ENCODE measurements at places on chromosomes 13 and 19. TPM values are rescaled to one million over a fixed set of nuclear protein-coding genes. Genes with fewer than 3 reads are reported as not detected.

DNA sequence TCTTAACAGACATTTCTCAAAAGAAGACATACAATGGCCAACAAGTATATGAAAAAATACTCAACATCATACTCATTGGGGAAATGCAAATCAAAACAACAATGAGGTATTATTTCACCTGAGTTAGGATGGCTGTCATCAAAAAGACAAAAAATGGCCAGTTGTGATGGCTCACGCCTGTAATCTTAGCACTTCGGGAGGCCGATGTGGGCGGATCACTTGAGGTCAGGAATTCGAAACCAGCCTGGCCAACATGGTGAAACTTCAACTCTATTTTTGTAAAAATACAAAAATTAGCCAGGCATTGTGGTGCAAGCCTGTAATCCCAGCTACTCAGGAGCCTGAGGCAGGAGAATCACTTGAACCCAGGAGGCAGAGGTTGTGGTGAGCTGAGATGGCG lies 22.0 kb downstream of the CEACAM16 start:
- no peak overlapping the region for H3K27ac ChIP-seq

GRCh38 chr13:111395511-111396393 lies 75.3 kb downstream of the TEX29 start:
- no peak overlapping the region for H3K4me3 ChIP-seq
- H3K36me3 ChIP-seq: no peaks in the 10 kb centered on the region
- DNase-seq: no peak
- no peak overlapping the region for H3K27ac ChIP-seq
- peaks cover 4% of the 10 kb centered on the region for H3K27me3 ChIP-seq

DNA sequence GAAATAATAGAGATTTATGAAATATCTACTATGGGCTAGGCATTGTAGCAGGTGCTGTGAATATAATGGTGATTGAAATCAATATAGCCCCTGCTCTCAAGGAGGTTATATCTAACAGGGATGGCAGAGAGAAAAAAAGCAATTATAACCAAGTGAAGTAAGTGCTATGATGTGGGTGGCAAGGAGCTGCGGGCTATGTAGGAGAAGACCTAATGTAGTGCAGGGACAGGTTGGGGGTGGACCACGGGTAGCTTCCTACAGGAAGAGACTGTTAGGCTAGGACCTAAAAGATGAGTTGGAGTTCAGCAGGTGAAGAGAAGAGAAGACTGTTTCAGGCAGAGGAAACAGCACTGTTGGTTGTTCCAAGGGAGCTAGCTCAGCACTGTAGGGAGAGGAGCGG lies 311.0 kb downstream of the KCNRG start:
- no peak overlapping the region for H3K4me3 ChIP-seq
- H3K27me3 ChIP-seq: no peaks in the 10 kb centered on the region
- no peak overlapping the region for H3K27ac ChIP-seq
- no peak for DNase-seq
- H3K4me1 ChIP-seq: no peaks in the 10 kb centered on the region

Gene PCDH9
- 17.5 TPM for total RNA-seq

DNA sequence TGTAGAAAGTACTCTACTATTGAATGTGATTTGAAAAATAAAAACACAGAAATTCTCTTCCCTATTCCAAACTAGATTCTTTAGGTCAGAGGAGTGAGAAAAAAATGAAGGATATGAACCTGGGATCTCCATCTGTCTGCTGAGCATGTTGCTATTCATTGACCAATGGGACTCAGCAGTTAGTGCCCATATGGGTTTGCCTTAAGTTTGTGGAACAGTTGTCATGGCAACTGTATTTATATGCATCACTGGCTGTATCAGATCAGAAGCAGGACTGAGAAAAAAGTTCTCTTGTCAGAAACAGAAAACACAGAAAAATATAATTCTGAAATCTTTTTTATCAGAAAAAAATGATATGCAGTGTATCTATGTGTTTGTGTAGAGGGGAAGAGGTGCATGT lies 73.3 kb upstream of the ATXN8OS start:
- H3K36me3 ChIP-seq: no peaks in the 10 kb centered on the region
- no peak for DNase-seq
- no peak overlapping the region for H3K4me3 ChIP-seq
- H3K27ac ChIP-seq: no peak overlapping the region

DNA sequence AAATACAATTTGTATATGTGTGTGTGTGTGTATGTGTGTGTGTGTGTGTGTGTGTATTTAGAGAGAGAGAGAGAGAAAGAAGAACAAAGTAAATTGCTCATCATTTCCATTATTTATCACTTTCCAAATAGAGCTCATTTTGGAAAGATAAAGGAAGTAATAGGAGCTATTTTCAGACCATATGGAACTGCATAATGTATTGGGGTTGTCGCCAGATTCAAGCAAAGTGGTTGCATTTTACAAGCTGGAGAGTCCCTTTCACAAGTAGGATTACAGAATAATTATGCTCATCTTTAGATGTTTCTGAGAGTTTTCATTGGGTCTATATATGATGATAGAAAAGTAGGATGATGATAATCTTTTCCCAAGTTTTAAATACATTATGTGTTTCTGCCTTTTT lies 842.7 kb upstream of the SLC10A2 start:
- no peak for DNase-seq
- H3K27me3 ChIP-seq: no peaks in the 10 kb centered on the region
- no peak overlapping the region for H3K27ac ChIP-seq
- no peaks in the 10 kb centered on the region for H3K36me3 ChIP-seq

DNA sequence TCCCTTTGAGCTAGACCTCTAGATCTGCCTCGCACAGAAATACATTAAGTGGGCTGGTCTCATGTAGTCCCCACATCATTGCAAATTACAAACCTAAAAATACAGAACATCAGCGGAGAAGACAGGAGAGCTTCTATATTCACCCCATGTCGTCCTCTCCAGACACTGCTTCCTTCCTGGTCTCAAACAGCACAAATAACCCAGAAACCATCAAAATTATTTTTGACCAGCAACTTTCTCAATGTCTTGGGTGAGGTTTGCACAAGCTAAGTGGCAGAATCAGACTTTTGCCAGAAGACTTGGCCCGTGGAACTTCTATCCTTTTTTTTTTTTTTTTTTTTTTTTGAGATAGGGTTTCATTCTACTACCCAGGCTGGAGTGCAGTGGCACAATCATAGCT lies 28.2 kb downstream of the CLEC17A start:
- H3K27ac ChIP-seq: no peak overlapping the region
- no peaks in the 10 kb centered on the region for H3K36me3 ChIP-seq
- H3K27me3 ChIP-seq: no peaks in the 10 kb centered on the region
- H3K4me3 ChIP-seq: no peak overlapping the region
- no peak for DNase-seq

Gene RINL
- total RNA-seq: 2.2 TPM

DNA sequence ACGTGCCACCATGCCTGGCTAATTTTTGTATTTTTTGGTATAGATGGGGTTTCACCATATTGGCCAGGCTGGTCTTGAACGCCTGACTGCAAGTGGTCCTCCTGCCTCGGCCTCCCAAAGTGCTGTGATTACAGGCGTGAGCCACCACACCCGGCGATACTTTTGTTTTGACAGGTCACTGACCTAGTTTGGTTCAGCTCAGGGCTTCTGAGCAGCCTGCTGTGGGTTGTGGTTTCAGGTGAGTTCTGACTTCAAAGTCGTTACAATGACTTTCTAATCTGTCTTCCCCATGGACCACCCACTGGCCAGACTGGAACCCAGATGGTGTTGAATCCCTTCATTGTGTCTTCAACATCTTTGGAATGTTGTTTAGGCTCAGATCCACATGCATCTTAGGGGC lies 73.8 kb downstream of the TRPM4 start:
- DNase-seq: no peak
- H3K27me3 ChIP-seq: no peaks in the 10 kb centered on the region
- H3K27ac ChIP-seq: no peak overlapping the region
- H3K36me3 ChIP-seq: no peaks in the 10 kb centered on the region
- H3K4me3 ChIP-seq: no peak overlapping the region

Gene NDFIP2
- 32.1 TPM for total RNA-seq

- H3K4me3 ChIP-seq: no peak overlapping the region
- peaks cover 23% of the 10 kb centered on the region for H3K4me1 ChIP-seq
- no peaks in the 10 kb centered on the region for H3K27me3 ChIP-seq
- DNase-seq: no peak
- H3K36me3 ChIP-seq: peaks cover 45% of the 10 kb centered on the region
Measured at GRCh38 chr13:28449826-28450773, 44.8 kb downstream of the FLT1 start.

GRCh38 chr19:38826856-38827551 lies 4.6 kb downstream of the ECH1 start:
- H3K4me3 ChIP-seq: no peak overlapping the region
- H3K4me1 ChIP-seq: peaks cover 4% of the 10 kb centered on the region
- H3K27me3 ChIP-seq: no peaks in the 10 kb centered on the region
- DNase-seq: no peak
- no peak overlapping the region for H3K27ac ChIP-seq

GRCh38 chr19:48812094-48812929 lies 1.5 kb upstream of the BCAT2 start:
- peak overlapping the region; percentile 64 for H3K4me3 ChIP-seq
- H3K27ac ChIP-seq: peak overlapping the region; percentile 60
- no peaks in the 10 kb centered on the region for H3K36me3 ChIP-seq
- peaks cover 42% of the 10 kb centered on the region for H3K4me1 ChIP-seq
- peak; percentile 92 for DNase-seq
- no peaks in the 10 kb centered on the region for H3K27me3 ChIP-seq

- H3K36me3 ChIP-seq: peaks cover 3% of the 10 kb centered on the region
- no peak overlapping the region for H3K4me3 ChIP-seq
- DNase-seq: no peak
- H3K27ac ChIP-seq: no peak overlapping the region
- no peaks in the 10 kb centered on the region for H3K4me1 ChIP-seq
- no peaks in the 10 kb centered on the region for H3K27me3 ChIP-seq
Measured at GRCh38 chr13:73809561-73809960, 324.6 kb downstream of the KLF12 start.

Gene SYNE4
- 0.12 TPM for total RNA-seq

- no peak overlapping the region for H3K4me3 ChIP-seq
- DNase-seq: no peak
- H3K27ac ChIP-seq: no peak overlapping the region
- H3K36me3 ChIP-seq: peaks cover 4% of the 10 kb centered on the region
Measured at GRCh38 chr13:32447894-32448623, 20.1 kb upstream of the N4BP2L1 start.

Gene FOXA3
- not detected for total RNA-seq

Gene ANO8
- 7.4 TPM for total RNA-seq

Gene CBARP
- total RNA-seq: 0.60 TPM

DNA sequence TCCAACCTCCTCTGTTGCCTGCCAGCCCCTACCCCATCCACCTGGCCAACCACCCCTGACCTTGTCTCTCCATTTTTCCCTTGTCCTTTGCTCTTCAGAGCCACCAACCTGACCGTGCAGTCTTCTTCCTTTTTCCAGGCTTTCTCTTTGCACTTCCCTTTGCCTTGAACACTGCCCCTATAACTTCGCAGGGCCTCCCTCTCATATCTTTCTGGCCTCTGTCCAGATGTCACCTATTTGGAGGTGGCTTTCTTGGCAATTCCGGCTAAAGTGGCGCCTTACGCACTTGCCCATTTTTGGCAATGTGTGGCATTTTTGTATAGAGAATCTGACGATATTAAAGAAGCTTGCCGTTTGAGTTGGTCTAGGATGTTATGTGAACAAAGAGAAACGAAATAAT lies 844 bp downstream of the ZNF543 start:
- H3K4me1 ChIP-seq: peaks cover 25% of the 10 kb centered on the region
- H3K36me3 ChIP-seq: peaks cover 28% of the 10 kb centered on the region
- H3K27me3 ChIP-seq: peaks cover 25% of the 10 kb centered on the region
- H3K4me3 ChIP-seq: peak overlapping the region; percentile 89
- DNase-seq: no peak
- peak overlapping the region; percentile 95 for H3K27ac ChIP-seq

Gene ZBTB32
- not detected for total RNA-seq

GRCh38 chr13:113405481-113406300 lies 41.8 kb upstream of the GRTP1 start:
- H3K36me3 ChIP-seq: no peaks in the 10 kb centered on the region
- peaks cover 33% of the 10 kb centered on the region for H3K4me1 ChIP-seq
- H3K4me3 ChIP-seq: no peak overlapping the region
- H3K27ac ChIP-seq: peak overlapping the region; percentile 18

DNA sequence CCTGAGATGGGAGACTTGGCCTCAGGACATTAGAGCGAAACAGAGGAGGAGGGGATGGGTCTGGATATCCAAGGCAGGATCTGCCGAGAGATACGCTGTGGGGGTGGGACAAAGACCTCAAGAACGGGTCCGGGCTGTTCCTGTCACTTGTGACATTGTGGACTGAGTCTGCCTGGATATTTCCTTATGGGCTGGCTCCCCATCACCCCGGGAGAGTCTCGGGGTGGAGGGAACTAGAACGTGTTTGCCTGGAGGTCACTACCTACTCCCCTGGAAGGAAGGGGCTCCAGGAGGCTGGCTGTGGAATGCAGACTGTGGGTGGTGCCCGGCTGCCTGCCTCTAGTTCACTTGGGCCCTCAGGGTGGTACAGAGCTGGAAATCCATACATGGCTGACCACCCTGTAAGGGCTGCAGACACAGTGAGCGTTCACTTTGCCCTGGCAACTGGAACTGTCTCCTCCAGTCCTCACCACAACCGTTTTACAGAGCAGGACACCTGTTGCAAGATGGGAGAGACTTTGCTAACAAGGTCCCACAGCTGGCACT lies 26.4 kb downstream of the DNM2 start:
- H3K4me3 ChIP-seq: no peak overlapping the region
- peaks cover 67% of the 10 kb centered on the region for H3K4me1 ChIP-seq
- H3K27me3 ChIP-seq: no peaks in the 10 kb centered on the region
- H3K36me3 ChIP-seq: no peaks in the 10 kb centered on the region

GRCh38 chr13:102177431-102177830 lies 224.4 kb downstream of the FGF14 start:
- H3K4me1 ChIP-seq: no peaks in the 10 kb centered on the region
- no peaks in the 10 kb centered on the region for H3K27me3 ChIP-seq
- no peak overlapping the region for H3K27ac ChIP-seq
- H3K36me3 ChIP-seq: no peaks in the 10 kb centered on the region
- DNase-seq: no peak

DNA sequence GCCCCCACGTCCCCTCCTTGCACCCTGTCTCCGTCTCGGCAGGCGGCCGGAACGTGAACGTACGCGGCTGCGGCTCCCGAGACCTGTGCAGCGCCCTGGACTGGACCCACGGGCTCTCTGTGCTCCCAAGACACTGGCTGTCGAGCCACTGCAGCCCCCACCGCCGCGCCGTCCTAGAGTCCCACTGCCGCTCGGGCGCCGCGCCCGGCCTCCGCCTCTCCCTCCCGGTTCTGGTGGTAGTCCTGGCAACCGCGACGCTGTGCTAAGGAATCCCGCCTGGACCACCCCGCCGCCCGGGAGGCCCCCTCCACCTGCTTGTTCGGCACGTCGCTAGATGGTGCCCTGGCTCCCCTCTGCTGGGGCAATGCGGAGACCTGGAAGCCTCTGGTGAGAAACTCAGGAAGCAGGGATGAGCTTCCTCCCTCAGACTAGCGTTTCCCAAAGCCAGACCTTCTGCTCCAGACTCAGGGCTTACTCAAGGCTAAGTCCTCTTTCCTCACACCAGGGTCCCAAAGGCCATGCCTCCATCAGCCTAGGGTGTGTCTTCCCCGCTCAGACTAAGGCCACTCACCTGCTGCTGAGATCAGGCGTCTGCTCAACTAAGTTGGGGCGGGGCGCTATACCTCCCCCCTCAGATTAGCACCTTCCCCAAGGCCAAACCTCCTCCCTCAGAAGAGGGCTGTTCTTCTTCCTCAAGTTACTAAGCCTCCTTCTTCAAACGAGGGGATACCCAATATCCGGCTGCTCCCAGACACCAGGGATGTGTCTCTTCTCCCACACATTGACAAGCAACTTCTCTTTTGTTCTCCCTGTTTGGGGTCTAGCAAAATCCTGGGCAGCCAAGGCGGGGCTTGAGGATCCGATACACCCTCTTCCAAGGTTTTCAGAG lies 16.1 kb upstream of the IRGC start:
- H3K4me3 ChIP-seq: peak overlapping the region; percentile 41
- peak overlapping the region; percentile 78 for H3K27ac ChIP-seq
- H3K36me3 ChIP-seq: no peaks in the 10 kb centered on the region
- H3K4me1 ChIP-seq: peaks cover 31% of the 10 kb centered on the region

Gene CNN1
- total RNA-seq: 92.1 TPM
